ENCODE measurements at places on chromosomes 12 and 14. TPM values are rescaled to one million over a fixed set of nuclear protein-coding genes. Genes with fewer than 3 reads are reported as not detected.

Gene IL22
- not detected for polyA plus RNA-seq

Gene CPM
- 348 TPM for polyA plus RNA-seq

Gene DBX2
- polyA plus RNA-seq = not detected

Gene KRT72
- 0.38 TPM for polyA plus RNA-seq

Gene CDK17
- polyA plus RNA-seq = 38.6 TPM

Gene NKX2-1
- 157 TPM for polyA plus RNA-seq

Gene B3GNT4
- polyA plus RNA-seq = 0.98 TPM

Gene GSC
- polyA plus RNA-seq = not detected

Gene OTOGL
- 0.62 TPM for polyA plus RNA-seq

Gene NXPH4
- polyA plus RNA-seq = 0.63 TPM

Gene SERPINA12
- polyA plus RNA-seq = not detected

Gene TMTC3
- 23.1 TPM for polyA plus RNA-seq

Gene TAS2R46
- polyA plus RNA-seq = 0.26 TPM

Gene TMEM132C
- polyA plus RNA-seq = 31.5 TPM

Gene APOF
- polyA plus RNA-seq = 0.10 TPM

Measured in right lung (tissue), 10 donors.